ENCODE measurements at places on chromosomes 2 and 18.

DNA sequence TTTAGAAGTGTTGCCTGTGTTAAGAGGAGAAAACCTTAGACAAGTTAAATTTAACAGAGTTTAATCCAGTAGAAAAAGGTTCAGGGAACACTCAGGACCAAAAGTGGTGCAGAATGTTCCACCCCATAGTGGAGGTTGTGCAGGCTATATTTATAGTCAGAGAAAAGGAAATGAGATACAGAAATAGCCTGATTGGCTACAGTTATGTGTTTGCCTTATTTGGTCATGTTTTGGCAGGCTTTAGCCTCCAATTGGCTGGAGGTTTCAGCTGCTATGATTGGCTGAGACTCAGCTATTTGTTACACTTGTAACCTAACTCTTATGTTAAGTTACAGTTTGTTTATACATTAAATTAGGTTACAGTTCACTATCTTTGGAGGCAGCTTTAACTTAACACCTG is 4.2 kb downstream of the STAMBP start:
- DNase-seq: no peak

- no peak for DNase-seq
Measured at GRCh38 chr2:222706616-222707015, 35.2 kb downstream of the MOGAT1 start.

GRCh38 chr2:238722883-238723282 is 125.0 kb upstream of the TWIST2 start:
- DNase-seq: no peak

GRCh38 chr2:85678794-85679672 is 11.0 kb upstream of the SFTPB start:
- DNase-seq: no peak

GRCh38 chr2:62774555-62775366 is 69.2 kb downstream of the EHBP1 start:
- no peak for DNase-seq

DNA sequence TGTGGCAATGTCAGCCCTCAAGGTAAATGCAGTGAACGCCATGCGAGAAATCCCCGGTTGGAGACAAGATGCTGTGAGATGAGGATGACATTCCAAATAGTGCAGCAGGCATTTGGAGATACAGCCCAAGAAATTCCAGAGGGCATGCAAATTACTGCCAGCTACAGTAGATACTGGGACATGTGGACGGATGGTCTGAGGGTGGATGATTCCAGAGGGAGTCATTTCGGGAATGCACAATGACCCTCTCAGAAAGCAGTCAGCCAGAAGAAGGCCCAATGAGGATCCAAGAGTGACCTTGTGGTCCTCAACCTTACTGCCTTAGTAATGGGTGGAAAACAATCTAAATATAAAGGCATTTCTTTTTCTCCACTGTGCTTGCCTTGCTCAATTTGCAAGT is 111.3 kb downstream of the HNRNPLL start:
- no peak for DNase-seq

GRCh38 chr2:133193544-133194361 is 374.5 kb downstream of the NCKAP5 start:
- no peak for DNase-seq

- no peak for DNase-seq
Measured at GRCh38 chr18:62838475-62839098, 123.2 kb downstream of the PHLPP1 start.

Data from AG04450 (cell line).